ENCODE measurements at places on chromosomes 16 and 17. TPM values are rescaled to one million over a fixed set of nuclear protein-coding genes. Genes with fewer than 3 reads are reported as not detected.
A peak's percentile ranks its signal among the peaks of the same experiment; 100 is the strongest.

- H3K4me1 ChIP-seq, result no peaks in the 10 kb centered on the region
- no peak overlapping the region for H3K4me3 ChIP-seq
- peak; percentile 14 for DNase-seq
Observed at GRCh38 chr16:13426269-13426668, 493.7 kb upstream of the ERCC4 start.

DNA sequence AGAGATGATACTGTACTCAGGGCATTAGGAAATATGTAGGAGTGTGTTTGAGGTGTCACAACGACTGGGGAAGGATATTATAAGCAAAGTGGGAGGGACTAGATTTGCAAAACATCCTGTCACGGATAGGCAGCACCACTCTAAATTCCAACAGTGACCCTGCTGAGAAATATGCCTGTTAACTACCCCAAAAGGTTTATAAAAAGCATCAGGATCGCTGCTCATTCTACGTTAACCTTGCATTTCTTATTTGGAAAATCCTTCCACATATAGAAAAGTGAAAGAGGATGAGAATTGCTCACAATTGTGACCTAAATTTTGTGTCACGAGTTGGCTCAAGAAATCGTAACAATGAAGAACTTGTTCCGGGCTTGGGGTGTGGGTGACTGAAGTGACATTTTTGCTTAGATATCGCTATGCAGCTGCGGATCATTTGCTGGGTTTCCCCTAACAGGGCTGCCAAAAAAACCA, 51.6 kb downstream of the N4BP1 start:
- no peaks in the 10 kb centered on the region for H3K27me3 ChIP-seq
- H3K4me1 ChIP-seq, result no peaks in the 10 kb centered on the region
- DNase-seq, result no peak
- no peaks in the 10 kb centered on the region for H3K36me3 ChIP-seq
- H3K27ac ChIP-seq, result no peak overlapping the region

- no peaks in the 10 kb centered on the region for H3K27me3 ChIP-seq
- 0 out of 2 replicates have a peak, but pooled peaks cover 6% of the 10 kb centered on the region for H3K4me1 ChIP-seq
- H3K27ac ChIP-seq, result no peak overlapping the region
- H3K36me3 ChIP-seq, result no peaks in the 10 kb centered on the region
Observed at GRCh38 chr16:87897521-87898505, 28.5 kb upstream of the SLC7A5 start.

CD7 gene
- 0.37 TPM for total RNA-seq

DNA sequence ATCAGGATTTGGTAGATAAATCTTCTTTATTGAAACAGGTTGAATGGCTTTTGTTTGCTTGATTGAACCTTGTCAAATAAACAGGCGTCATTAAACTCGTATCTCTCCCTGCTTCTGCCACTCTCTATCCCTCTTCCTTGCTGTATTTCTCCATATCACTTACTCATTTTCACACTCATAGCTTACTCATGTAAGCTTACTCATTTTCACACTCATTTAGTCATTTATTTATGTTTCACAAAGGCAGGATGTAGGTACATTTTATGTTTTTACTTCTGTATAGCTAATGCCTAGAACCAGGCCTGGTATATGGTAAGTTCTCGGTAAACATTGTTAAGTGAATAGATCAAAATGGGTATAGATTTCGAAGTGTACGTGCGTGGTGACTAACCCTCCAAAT, 450.0 kb downstream of the PMP22 start:
- H3K27me3 ChIP-seq, result no peaks in the 10 kb centered on the region
- no peak overlapping the region for H3K27ac ChIP-seq
- H3K4me1 ChIP-seq, result no peaks in the 10 kb centered on the region
- no peaks in the 10 kb centered on the region for H3K36me3 ChIP-seq
- no peak for DNase-seq
- H3K4me3 ChIP-seq, result no peak overlapping the region

DNA sequence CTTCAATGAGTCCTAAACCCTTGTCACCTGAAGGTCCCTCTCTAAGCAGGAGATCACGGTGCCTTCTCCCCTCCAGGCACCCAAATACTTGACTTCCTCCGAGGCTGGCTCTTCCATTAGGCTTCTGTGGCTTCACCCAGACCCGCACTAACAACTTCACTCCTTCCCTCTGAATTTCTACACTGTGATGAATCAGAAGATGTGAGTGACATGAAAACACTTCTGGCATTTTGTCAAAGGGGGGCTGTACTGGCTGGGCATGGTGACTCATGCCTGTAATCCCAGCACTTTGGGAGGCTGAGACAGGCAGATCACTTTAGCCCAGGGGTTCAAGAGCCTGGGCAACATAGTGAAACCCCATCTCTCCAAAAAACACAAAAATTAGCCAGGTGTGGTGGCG, 72.6 kb upstream of the CNEP1R1 start:
- no peak overlapping the region for H3K4me3 ChIP-seq
- no peak overlapping the region for H3K27ac ChIP-seq
- no peak for DNase-seq
- H3K4me1 ChIP-seq, result peaks cover 6% of the 10 kb centered on the region
- no peaks in the 10 kb centered on the region for H3K27me3 ChIP-seq
- H3K36me3 ChIP-seq, result no peaks in the 10 kb centered on the region

GRCh38 chr17:28357901-28358197, 522 bp upstream of the POLDIP2 start:
- peaks cover 15% of the 10 kb centered on the region for H3K4me1 ChIP-seq
- H3K27ac ChIP-seq, result peak overlapping the region; percentile 96

DNA sequence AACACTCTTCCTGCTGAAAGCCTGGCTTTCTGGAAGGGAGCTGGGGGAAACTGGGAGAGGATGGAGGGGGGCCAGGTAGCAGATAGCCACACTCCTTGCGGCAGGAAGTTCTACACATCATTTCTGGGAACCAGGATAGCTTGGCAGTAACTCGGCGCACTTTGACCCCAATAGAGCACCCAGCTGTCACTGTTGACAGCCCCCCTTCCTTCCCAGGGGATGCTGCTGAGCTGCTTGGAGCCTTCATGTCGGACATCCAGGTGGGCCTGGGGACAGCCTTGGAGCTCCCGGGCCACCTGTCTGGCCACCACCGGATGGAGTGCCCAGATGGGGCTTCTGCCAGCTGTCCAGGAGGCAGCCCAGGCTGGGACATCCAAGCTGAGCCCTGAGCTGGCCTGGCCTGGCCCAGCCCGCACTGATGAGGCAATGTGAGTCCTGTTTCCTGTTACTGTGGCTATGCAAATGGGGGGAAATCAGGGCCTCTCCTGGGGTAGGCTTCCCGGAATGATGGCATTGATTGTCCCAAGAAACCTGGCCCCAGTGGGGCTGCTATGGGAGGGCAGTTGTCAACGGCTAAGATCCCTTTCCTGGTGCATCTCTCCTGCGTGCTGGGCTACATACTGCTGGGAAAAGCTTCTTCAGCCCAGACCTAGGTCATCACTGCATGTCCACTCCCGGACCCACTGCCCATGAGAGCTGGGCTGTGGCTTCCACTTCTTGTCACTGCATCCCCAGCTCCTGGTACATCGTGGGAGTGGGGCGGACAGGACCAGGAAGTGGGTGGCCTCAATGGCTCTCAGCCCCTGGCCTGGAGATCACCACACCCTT, 50.0 kb downstream of the SOCS1 start:
- H3K27me3 ChIP-seq, result no peaks in the 10 kb centered on the region
- no peaks in the 10 kb centered on the region for H3K4me1 ChIP-seq
- H3K36me3 ChIP-seq, result no peaks in the 10 kb centered on the region
- H3K27ac ChIP-seq, result no peak overlapping the region
- no peak for DNase-seq
- no peak overlapping the region for H3K4me3 ChIP-seq

DNA sequence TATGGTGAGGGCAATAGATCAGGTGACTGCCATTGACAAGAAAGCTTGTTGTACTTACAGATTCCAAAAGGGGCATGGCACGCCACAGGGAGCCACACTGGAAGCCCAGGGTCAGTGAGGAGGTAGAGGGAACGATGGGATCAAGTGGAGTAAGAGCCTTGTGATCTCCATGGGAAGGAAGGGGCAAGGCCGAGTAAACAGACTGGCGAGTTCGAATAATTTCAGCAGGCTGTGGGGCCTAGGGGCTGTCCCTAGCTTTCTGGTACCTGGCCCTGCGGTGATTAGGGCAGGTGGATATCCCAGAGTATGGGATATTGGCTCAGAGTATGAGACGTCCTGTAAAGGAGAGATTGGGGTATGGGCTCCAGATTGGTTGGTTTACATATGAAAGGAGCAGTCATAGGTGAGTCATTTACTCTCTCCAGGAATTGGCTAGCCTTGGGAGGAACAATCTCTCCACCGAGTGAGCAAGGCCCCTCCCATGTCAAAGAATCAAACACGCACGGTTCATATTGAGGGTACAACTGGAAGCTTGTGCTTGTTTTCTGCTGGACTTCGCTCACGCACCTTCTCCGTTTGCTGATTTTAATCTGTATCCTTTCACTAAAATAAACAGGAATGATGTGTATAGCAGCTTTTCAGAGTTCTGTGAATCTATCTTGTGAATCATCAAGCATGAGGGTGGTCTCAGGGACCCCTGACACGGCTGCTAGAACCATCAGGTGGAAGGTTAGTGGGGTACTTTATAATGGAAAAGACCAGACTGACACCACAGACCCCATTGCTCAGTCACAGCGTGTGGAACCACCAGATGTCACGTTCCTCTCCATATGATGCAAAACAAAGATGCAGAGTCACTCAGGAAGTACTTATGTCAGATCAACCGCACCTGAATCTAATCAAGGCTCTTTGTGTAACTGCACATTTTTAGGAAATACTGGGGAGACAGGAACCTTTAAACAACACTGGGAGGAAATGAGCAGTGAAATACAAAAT, 27.9 kb downstream of the GABARAPL2 start:
- H3K4me1 ChIP-seq, result no peaks in the 10 kb centered on the region
- H3K27me3 ChIP-seq, result no peaks in the 10 kb centered on the region
- peak overlapping the region; percentile 57 for H3K27ac ChIP-seq
- no peak for DNase-seq
- H3K4me3 ChIP-seq, result no peak overlapping the region

DNA sequence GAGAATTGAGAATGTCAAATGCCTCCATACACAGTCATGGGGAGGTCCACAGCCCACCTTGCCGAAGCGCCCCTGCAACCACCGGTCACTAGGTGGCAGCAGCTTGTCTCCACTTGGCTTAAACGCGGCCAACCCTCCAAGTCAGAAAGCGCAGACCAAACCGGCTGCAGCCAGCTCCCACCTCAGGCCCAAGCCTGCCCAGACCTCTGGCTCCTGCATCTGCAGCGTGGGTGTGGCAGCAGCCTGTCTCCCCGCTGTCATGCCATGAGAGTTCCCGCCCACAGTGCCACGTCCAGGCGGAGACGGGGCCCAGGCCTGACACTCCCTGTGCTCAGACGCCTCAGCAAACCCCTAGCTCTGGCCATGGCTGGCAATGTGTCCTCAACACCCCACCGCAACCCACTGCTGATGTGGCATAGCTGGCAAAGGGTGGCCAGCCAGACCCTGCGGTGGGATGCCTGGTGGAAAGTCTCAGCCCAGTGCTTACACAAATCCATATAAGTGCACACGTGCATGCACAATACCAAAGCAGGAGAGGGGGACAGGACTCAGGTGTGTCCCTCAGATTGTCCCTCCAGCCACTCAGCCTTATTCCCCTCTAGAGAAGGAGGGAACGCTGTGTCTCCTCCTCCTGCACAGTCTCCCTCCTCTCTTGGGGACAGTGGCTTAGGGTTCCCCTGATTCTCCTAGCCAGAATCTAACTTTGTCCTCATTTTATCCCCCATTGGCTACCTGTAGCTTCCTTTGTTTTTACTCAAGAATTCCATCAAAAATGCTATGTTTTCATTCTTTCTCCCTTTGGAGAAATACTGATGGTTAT, 10.9 kb downstream of the COPZ2 start:
- peak; percentile 97 for DNase-seq
- H3K27ac ChIP-seq, result peak overlapping the region; percentile 89
- peaks cover 26% of the 10 kb centered on the region for H3K4me1 ChIP-seq
- H3K27me3 ChIP-seq, result peaks cover 5% of the 10 kb centered on the region
- no peaks in the 10 kb centered on the region for H3K36me3 ChIP-seq

GRCh38 chr16:17342031-17342430, 128.7 kb downstream of the XYLT1 start:
- H3K27ac ChIP-seq, result no peak overlapping the region
- H3K27me3 ChIP-seq, result no peaks in the 10 kb centered on the region
- no peak overlapping the region for H3K4me3 ChIP-seq

ZNF668 gene
- 8.7 TPM for total RNA-seq

SMPD3 gene
- total RNA-seq, result 2.8 TPM

DNA sequence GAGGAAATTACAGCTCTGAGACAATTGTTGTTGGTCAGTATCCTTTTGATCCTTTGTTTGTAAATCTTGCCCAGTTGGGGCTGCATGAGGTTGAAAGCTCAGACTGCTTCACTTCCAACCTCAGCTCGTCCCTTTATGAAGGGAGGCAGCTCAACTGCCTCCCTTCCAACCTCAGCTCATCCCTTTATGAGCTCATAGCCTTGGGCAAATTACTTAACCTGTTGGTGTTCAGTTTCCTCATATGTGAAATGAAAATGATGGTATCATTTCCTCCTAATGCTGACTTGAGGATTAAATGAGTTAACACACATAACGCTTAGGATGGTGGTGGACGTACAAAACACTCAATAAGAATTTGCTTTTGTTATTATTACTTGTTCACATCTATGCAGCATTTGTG, 265.1 kb downstream of the CDH13 start:
- no peaks in the 10 kb centered on the region for H3K36me3 ChIP-seq
- no peak for DNase-seq
- H3K4me3 ChIP-seq, result no peak overlapping the region
- no peaks in the 10 kb centered on the region for H3K4me1 ChIP-seq
- H3K27ac ChIP-seq, result no peak overlapping the region

PHF12 gene
- total RNA-seq, result 56.5 TPM

TEX14 gene
- 0.30 TPM for total RNA-seq

- DNase-seq, result no peak
- no peak overlapping the region for H3K4me3 ChIP-seq
- no peaks in the 10 kb centered on the region for H3K27me3 ChIP-seq
- no peaks in the 10 kb centered on the region for H3K36me3 ChIP-seq
Observed at GRCh38 chr17:6168296-6168695, 98.1 kb downstream of the WSCD1 start.

CD300C gene
- total RNA-seq, result not detected

- H3K27ac ChIP-seq, result no peak overlapping the region
- no peaks in the 10 kb centered on the region for H3K27me3 ChIP-seq
- no peaks in the 10 kb centered on the region for H3K4me1 ChIP-seq
- H3K4me3 ChIP-seq, result no peak overlapping the region
- no peak for DNase-seq
Observed at GRCh38 chr17:2983255-2983654, 80.2 kb downstream of the OR1D5 start.

GP1BA gene
- total RNA-seq, result not detected

DNA sequence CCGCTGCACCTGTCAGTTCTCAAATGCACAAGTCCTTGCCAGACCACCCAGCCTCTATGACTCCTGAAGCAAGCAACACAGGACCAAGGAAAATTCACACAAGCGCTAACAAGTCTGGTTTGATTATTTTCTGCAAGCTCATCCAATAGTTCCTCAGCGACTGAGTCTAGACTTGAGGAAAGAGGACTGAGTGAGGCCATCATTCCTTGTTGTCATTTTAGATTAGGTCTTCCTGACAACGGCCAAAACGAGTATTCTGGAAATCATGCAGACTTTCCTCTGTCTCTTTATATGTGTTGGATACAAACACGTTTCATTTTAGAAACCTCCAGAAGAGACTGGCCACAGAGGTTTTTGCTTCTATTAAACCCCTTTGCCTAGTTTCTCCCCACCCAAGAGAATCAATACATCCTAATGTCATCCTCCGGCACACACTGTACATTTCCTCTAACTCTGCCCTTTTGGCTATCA, 561 bp downstream of the CCDC47 start:
- H3K27me3 ChIP-seq, result no peaks in the 10 kb centered on the region
- H3K4me1 ChIP-seq, result no peaks in the 10 kb centered on the region
- DNase-seq, result no peak
- H3K27ac ChIP-seq, result peak overlapping the region; percentile 100
- peak overlapping the region; percentile 100 for H3K4me3 ChIP-seq

GRCh38 chr16:28321700-28322411, 29.5 kb downstream of the SBK1 start:
- H3K4me1 ChIP-seq, result 0 out of 2 replicates have a peak, but pooled peaks cover 4% of the 10 kb centered on the region
- no peak overlapping the region for H3K4me3 ChIP-seq

Measured in Caco-2 (cell line).